GM18507 (cell line): ENCODE measurements at places on chromosomes 6 and 20.
A peak's percentile ranks its signal among the peaks of the same experiment; 100 is the strongest.

DNA sequence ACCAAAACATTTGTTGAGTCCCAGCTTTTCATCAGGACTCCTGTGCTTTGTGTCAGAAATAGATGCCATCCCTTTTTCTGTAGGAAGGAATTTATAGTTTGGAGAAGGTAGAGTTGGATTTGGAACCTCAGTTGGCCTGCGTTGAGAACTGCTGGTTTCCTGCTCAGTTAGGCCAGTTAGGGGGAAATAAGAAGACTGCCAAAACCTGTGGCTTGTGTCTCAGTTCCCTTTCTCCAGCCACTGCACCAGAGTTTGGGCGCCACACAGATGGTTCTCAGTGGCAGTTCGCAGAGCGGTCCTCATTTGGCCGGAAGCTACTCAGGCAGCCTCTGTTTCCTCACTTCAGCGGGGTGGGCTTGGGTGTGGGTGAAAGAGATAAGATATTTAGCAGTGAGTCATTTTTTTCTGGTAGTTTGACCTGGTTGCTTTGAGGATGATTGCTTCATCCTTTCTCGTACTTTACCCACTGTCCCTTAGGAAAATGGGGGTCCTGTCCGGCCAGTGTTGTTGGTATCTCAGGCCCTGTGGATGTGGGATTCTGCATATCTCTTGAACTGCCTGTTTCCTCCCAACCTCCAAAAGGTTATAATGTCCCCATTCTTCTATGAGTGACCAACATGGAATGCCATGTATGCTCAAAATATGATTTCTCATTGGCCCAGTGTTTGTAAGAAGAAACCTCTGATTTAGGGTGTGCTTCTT lies 53.7 kb downstream of the JARID2 start:
- DNase-seq = peak; percentile 59

DNA sequence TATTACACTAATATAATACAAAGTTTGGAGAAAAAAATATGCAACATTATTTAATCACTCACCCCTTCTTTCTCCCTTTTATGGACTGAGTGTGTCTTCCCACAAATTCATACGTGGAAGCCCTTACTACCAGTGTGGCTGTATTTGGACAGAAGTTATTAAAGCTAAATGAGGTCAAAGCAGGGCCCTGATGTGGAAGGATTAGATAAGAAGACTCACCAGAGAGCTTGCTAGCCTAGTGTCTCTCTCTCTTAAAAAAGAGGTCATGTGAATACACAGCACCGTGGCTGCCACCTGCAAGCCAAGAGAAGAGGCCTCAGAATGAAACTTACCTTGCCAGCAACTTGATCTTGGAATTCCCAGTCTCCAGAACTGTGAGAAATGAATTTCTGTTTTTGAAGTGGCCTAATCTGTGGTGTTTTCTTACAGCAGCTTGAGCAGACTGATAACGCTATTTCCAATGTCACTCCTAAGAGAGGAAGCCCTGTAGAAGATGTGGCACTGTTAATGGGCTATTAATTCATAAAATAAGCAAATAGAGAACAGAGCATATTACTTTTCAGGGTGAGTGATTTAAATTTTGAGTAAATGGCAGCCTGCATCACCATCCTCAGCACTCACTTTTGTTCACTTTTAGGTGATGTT lies 233.4 kb downstream of the TBC1D7 start:
- DNase-seq = no peak

GRCh38 chr6:52505726-52506409 lies 71.0 kb downstream of the TRAM2 start:
- no peak for DNase-seq

DNA sequence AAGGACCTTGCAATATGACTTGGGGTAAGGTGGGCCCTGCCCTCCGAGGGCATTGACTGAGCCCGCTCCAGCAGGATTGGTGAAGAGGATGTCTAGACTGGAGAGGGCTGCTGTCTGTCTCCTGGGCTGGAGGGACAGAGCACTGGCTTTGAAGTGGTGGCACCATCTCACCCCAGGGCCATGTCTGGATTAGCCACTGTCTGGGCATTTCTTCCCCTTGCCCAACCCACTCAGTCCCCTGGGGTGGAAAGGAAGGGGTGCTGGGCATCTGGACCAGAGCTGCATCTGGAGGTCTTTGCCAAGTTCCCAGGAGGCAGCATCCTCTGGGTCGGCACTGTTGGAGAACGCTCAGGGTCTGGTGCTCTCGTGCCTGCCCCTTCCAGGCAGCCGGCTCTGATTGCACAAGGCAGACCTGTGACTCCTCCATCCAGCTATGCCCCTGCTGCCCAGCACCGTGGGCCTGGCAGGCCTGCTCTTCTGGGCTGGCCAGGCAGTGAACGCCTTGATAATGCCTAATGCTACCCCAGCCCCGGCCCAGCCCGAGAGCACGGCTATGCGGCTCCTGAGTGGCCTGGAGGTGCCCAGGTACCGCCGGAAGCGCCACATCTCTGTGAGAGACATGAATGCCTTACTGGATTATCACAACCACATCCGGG lies at the start of gene R3HDML:
TSS of gene R3HDML (plus strand) at position 319 of the 656 bp plus-strand sequence. CDS start at position 434, 115 bp downstream.
- DNase-seq = no peak

DNA sequence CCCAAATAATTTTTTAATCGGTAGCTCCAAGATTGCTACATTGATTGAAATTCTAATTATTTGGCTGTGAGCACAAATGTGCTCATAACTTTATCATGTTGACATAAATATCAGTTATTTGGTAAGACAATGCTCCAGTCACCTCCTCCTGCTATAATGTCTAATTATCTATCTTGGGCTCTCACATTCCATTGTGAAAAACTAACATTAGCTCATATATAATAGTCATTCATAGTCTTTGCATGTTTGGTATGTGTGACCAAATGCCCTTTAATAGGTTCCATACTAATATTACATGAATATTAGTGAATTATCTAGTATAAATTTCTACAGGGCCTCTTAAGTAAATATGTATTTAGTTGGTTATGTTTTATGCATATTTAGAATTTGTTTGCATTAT lies 185.6 kb upstream of the MCHR2 start:
- no peak for DNase-seq

DNA sequence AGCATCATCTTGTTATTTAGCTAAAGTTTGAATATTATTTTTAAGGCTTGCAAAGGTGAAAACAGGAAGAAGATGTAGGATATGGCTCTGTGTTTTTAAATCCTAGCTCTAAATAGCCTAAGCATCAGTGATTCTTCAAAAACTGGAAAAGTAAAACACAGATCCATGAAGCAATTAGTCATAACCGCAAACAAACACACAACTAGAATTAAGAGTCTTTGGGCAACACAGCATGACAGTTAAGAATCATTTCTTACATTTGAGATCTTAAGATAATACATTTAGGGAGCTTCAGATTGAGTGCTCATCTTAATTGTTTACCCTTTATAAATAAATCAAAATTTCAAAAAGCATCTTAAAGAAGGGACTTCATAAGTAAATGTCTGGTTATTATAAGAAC lies 115.8 kb upstream of the MAP7 start:
- no peak for DNase-seq

DNA sequence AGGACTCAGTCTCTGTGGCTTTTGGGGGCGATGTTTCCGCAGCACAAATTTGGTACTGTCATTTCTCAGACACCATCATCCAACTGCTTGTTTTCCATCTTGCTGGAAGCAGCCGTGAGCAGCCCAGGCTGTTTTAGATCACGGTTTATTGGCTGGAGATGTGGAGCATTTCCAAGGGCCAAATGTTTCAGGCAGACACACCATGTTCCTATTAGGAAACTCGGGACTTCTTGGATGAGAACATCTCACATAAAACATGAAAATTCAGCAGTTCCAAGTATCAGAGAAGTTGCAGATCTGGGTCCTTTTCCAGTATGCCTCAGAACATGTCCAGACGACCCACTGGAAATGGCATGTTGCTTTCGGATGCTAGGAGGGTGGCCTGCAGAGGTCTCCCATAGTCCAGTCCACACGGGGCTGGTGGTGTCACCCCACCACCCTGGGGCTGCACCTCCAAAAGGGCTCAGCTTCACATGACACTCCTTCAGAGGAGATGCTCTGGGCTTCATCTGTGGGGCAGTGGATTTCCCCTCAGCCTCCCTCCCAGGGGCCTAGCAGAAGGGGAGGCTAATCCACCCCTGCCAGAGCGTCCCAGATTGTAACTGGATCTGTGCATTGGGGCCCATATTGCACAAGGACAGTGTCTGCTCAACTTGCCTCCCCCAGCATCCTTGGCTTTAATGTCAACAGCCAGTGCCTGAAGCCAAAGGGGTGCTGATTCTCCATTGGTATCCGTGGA lies 176.3 kb downstream of the SCP2D1 start:
- DNase-seq = no peak

DNA sequence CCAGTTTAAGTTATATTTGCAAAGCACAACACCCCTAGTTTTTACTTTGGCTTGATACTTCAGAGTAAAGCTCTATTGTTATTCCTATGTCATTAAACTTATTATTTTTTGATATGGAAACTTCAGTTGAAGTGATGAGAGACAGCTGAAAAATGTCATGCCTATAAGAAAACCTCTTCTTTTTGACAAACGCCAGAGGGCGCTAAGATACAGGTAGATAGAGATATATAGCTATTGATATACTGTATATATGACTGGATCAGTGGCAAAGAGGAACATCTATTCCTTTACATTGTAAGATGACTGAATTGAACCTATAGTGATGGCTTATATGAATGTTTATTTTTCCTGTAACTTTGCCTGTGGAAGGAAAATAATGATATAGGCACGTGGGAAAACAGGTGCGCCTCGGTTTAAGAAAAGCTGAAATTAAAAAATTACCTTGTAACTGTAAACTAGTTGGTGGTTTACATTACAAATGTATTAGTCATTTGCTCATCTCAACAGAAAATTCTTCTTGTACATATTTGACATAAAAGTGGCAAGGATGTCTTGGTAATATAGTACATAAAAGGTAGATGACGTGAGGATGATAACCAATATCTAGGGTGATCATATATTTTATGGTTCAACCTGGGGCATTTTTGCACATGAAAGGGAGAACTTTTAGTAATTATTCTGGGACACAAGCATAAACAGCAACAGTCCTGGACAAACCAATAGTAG lies 74.1 kb downstream of the LAMA4 start:
- DNase-seq = peak; percentile 37

DNA sequence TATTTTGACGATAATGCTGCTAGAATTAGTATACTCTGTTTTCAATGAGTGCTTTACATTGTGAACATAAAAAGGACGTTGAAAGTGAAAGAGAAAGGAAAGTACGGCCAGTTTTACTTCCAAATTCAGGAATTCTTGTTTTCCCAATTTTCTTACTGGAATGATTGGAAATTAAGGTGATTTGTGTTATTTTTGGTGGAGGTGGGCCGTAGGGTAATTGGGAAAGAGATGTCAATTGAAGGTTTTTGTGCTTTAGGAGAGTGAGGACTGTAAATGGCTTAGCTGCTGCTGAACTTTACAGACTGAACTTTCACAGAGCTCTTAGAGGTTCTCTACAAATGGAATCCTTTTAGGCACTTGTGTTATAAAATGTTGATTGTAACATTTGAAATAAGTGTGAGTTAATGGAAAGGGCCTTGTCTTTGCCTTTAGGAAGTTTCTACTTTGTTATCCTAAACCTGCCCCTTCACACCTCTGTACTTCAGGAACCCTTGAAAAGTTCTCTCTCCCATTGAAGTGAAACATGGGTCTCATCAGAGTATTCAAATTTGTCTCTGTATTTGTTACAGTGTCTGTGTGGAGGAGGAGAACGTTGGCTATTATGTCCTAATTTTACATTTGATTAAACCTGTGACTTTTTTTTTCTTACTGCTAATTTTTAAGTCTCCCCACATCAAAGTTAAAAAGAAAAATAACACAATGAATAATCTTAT lies 256.4 kb downstream of the ARID1B start:
- no peak for DNase-seq

GRCh38 chr20:18138266-18138582 lies 561 bp downstream of the KAT14 start:
- DNase-seq = no peak

- no peak for DNase-seq
Observed at GRCh38 chr6:138503881-138504680, 4.8 kb upstream of the NHSL1 start.

- no peak for DNase-seq
Observed at GRCh38 chr6:11356404-11357155, 124.1 kb upstream of the NEDD9 start.

DNA sequence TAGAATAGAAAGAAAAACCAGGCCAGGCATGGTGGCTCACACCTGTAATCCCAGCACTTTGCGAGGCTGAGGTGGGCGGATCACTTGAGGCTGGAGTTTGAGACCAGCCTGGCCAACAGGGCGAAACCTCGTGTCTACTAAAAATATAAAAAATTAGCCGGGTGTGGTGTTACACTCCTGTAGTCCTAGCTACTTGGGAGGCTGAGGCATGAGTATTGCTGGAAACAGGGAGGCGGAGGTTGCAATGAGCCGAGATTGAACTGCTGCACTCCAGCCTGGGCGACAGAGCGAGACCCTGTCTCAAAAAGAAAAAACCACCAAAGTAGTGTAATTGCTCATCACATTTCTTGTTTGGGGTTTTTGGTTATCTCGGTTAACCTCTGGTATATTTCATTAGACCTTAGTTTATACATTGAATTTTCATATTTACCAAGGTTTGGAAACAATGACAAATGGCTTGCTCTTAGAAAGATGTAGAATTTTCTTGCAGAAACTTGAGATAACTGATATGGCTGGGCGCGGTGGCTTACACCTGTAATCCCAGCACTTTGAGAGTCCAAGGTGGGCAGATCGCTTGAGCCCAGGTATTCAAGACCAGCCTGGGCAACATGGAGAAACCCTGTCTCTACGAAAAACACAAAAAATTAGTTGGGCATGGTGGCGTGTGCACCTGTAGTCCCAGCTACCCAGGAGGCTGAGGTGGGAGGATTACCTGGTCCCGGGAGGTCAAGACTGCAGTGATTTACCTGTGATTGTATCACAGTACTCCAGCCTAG lies 14.2 kb downstream of the ITCH start:
- no peak for DNase-seq

- no peak for DNase-seq
Observed at GRCh38 chr6:169880516-169880915, 129.1 kb downstream of the ERMARD start.
